ENCODE measurements at places on chromosomes 4 and X.

- no peak for DNase-seq
Observed at GRCh38 chr4:179664430-179665027, 2222.3 kb upstream of the AGA start.

- DNase-seq: no peak
Observed at GRCh38 chr4:7824218-7824617, 115.4 kb downstream of the AFAP1 start.

DNA sequence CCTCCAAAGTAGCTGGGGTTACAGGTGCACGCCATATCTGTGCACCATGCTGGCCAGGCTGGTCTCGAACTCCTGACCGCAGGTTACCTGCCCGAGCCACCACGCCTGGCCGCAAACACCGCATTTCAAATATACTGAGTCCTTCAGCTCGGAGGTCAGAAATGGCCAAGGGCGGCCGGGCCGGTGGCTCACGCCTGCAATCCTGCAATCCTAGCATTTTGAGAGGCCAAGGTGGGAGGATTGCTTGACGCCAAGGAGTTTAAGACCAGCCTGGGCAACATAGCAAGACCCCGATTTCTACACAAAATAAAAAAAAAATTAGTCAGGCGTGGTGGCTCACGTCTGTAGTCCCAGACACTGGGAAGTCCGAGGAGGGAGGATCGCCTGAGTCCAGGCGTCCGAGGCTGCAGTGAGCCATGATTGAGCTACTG lies 71.9 kb upstream of the PPP2R3B start:
- no peak for DNase-seq

- DNase-seq: no peak
Observed at GRCh38 chrX:153623310-153624029, 23.5 kb upstream of the DUSP9 start.

- no peak for DNase-seq
Observed at GRCh38 chr4:166195101-166195500, 322.1 kb downstream of the TLL1 start.

DNA sequence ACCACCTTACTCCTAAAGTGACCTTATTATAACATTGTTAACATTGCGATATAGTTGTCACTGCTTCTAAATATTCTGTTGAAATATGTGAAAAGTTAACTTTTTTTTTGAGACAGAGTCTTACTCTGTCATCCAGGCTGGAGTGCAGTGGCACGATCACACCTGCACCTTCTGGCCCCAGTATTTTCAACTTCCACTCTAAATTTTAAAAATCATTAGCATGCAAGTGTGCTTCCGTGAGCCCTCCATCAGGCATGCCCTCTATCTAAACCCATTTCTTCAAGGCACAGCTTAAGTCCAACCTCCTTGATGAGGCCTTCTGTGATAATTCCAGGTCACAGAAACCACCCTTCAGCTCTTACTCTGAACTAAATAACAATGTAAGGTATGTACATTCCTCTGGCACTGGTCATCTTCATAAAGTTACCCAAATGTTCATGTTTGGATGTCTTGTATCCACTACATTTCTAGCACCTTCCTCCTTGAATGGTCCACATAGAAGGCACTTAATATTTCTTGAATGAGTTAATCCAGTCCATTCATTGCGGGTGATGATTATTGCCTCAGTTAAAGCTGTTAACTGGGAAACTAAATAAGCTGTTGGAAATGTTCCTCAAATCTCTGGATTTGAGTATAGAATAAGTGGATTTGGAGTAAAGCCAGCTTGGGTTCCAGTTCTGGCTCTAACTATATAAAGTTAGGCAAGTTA lies 38.6 kb upstream of the TMEM131L start:
- no peak for DNase-seq

GRCh38 chrX:37684426-37684825 lies 1.2 kb upstream of the XK start:
- no peak for DNase-seq

GRCh38 chr4:123699880-123700771 lies 303.5 kb downstream of the SPRY1 start:
- DNase-seq: peak; percentile 5

DNA sequence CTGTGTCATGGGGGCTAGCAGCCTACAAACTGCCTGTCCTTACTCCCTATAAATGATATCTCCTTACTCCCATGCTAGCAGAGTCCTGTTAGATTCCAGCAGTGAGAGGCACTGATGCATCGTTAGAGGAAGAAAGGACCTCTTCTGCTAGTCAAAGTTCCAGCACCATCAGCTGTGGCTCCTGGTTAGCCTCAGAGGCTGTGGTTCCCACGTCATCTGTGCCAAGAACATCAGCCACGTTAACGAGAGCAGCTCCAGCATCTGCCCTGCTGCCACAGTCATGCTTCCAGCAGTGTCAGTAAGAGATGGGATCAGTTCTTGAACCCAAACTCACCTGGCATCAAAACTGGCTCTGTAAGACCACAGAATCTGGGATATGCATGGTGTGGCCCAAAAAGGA lies 88.5 kb downstream of the SLC2A9 start:
- no peak for DNase-seq

- DNase-seq: no peak
Observed at GRCh38 chrX:122666601-122667000, 517.5 kb upstream of the GRIA3 start.

- DNase-seq: no peak
Observed at GRCh38 chrX:147741776-147742175, 169.9 kb upstream of the FMR1 start.

Measured in neural crest cell (in vitro differentiated cells).